ENCODE measurements at places on chromosomes 13 and 19.

GRCh38 chr19:27750391-27751043 lies 1462.4 kb downstream of the UQCRFS1 start:
- DNase-seq: no peak

DNA sequence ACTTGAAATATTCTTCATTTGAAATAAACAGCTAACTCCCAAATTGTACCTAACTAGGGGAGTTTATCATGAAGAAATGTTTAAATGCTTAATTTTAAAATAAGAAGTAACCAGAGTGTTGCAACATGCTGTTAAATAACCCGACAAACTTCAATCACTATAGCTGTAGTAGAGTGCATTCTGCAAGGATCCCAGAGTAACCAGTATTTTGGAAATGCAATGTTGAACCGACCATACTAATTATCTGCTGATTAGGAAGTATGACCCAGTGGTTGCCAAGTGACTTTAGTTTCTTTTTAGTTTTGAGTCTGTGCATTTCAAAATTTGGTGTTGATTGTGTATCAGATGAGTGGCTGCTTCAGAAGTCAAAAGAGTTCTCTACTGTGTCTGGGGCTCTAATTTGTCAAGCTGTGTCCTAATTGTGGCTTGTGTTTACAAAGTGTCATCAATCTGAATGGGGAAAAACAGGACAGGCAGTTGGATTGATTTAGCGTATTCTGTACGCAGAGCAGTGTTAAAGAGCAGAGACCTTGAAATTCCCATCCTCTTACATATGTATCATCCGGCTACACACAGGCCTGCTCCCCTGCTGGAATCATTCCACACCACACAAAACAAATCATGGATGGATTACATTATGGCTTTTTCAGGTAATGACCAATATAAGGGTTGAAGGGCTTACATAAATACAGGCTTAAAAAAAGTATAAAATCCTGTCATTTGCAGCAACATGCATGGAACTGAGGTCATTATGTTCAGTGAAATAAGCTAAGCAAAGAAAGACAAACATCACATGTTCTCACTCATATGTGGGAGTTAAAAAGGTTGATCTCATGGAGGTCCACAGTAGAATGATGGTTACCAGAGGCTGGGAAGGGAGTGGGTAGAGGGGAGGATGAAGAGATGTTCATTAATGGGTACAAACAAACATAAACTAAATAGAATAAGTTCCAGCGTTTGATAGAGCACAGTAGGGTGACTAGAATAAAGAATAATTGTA lies 351.5 kb downstream of the KLF12 start:
- no peak for DNase-seq

GRCh38 chr13:69306766-69307165 lies 800.9 kb upstream of the ATXN8OS start:
- DNase-seq: no peak

DNA sequence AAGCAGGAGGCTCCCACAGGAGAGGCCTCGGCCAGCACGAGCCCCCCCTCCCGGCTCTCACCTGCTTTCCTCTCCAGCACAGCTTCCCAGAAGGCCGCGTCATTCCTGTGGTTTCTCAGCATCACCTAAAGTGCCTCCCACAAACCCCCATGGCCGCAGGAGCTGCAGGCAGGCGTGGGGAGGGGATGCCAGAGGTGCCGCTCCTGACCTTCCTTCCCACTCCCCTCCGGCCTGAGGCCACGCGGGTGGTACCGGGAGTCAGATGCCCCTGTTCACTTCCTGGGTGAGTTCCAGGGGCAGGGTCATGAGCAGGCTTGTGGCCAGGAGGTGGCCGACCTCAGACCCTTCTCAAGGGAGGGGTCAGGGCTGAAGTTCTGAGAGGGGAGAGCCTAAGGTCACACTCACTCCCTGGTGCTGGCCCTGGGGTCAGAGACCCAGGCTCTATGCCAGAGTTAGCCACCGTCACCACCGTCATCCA lies 14.4 kb upstream of the NPAS1 start:
- DNase-seq: no peak
